ENCODE measurements at places on chromosomes 2 and 18.

DNA sequence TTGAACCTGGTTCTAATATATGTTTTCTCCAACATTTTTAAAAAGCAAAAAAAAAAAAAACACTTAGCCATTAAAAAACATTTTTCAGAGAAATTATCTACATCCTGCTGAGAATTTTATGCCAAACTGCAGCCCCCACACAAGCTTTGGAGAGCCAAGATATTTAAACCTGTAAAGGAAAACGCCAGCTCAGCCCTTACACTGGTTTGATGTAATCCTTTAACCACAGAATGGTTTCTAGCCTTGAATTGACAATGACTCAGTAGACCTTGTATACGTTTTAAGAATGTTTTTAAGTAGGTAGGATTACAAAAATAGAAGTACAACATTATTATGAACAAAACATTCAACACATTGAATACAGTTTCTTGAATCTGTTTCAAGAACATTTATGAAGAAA, 113.6 kb downstream of the BABAM2 start:
- DNase-seq = no peak

- DNase-seq = no peak
Measured at GRCh38 chr2:149719695-149720094, 132.1 kb upstream of the MMADHC start.

- DNase-seq = no peak
Measured at GRCh38 chr18:10459587-10459986, 5.2 kb downstream of the APCDD1 start.

DNA sequence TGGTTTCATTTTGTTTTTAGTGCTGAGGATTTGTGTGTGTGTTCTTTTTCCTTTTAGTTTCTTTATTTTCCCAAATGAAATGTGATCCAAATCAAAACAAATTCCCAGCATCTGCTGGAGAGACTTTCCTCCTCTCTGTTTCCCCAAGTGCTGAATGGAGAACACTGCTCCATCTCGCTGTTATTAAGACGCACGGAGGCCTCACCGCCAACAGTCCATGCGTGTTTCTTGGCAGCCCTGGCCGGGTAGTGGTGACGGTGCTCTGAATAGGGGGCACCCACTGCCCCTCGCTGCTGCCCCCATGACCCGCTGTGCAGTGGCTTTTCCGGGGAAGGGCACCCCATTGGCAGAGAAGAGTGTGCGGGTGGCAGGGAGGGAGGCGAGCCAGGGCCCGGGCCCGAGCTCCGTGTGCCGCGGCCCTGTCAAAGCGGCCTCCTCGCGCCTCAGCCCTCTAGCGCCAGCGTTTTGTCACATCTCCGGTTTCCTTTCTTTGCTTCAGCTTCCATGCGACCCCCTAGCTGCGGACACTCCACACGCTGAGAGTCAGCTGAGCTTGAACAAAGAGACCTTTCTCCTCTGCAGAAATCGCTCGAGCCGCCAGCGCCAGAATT, 473.7 kb upstream of the SALL3 start:
- DNase-seq = no peak

DNA sequence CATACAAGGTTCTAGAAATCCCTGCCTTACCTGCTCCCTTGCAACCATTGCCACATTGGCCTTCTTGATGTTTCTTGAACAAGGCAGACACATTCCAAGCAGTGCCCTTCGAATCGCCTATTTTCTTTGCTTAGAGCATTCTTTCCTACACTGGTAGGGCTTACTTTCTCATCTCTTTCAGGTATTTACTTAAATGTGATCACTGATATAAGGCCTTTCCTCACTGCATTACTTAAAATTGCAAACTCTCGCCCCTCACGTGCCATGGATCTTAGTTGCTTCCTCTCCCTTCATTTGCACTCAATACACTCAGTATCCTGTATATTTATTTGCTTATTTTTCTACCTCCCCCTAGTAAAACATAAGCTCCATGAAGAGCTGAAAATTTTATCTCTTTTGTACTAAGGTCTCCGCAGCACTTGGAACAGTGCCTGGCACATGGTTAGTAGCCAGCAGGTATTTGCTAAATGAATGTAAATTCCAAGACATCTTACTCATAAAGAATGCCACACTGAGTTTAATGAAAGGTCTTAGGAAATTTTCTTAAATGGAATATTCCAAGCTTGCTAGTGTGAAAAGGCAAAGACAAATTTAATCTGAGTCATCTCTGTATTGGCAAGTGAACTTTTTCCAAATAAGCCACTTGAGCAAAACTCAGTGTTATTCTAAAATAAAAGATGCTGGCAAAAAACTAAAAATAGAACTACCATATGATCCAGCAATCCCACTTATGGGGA, 42.4 kb upstream of the FIGN start:
- no peak for DNase-seq

GRCh38 chr2:42916324-42916723, 123.9 kb upstream of the HAAO start:
- no peak for DNase-seq

- no peak for DNase-seq
Measured at GRCh38 chr18:54329787-54330186, 27.9 kb downstream of the STARD6 start.

GRCh38 chr2:105517814-105518705, 119.2 kb upstream of the FHL2 start:
- peak; percentile 82 for DNase-seq

- DNase-seq = no peak
Measured at GRCh38 chr2:144570566-144570965, 50.6 kb upstream of the ZEB2 start.

DNA sequence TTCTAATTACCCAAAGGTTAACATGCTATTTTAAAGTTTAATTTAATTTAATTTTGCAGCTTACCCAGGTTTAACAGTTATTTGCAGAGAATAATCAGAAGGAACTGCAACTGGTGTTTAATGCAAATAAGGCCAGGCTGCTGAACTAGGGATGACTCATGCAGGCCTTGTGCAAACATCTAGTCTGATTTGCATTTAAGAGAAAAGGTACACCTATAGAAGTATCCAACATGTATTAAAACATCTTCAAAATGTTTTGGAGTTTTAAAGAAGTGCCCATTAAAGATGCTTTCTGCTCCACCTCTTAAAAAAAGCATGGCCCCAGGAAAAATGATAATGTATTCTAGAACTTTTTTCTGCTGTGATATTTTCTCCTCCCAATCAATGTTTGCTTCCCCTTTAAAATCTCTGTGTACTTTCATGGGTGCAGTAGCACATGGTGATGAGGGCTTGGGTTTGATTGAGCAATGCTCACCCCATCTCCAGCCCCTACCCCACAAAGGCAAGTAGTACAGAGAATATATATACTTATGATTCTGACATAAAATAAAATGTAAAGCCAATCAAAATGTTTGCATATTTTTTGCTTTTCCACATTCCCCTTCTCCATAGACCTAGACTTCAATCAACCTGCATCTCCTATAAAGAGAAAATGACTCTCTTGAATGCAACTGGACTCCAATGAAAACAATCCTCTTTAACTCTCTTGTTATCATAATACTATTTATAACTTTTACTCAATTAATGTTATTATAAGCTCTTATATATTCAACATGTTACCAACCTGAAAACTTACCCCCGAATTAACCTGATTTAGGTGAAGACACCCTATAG, 54.1 kb downstream of the ATP8B1 start:
- DNase-seq = no peak

DNA sequence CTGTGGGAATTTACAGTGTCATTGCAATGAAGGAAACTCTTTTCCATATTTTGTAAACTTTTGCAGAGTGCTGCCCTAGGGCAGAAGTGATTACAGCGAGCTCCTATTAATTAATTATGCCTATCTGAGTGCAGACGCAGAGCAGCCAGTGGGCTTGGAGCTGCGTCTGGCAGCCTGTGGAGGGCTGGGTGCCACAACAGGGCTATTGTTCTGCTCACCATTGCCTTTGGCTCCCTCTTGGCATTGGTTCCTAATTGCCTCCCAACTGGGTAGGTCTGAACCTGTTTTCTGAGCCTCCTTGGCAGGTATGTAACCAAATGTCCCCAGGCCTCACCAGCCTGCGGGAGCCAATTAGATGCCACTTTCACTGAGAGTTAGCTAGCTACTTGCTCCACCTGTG, 25.6 kb upstream of the ITGB6 start:
- DNase-seq = no peak

DNA sequence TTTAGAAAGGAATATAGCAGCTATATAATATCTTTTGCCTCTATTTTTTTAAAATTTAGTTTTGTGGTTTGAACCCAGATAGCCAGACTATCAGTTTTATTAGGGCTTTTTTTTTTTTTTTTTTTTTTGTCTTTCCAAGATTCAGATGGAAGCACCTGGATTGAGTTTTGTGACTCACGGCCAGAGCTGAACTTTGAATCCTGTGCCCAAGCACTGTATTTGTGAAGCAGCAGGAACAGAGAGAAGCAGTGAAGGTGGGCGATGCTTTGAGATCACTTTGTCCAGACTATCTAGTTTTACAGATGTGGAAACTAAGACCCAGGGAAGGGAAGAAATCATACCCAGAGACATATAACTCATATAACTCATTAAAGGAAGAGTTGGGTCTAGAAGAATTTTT, 33.9 kb downstream of the RPL37A start:
- no peak for DNase-seq

DNA sequence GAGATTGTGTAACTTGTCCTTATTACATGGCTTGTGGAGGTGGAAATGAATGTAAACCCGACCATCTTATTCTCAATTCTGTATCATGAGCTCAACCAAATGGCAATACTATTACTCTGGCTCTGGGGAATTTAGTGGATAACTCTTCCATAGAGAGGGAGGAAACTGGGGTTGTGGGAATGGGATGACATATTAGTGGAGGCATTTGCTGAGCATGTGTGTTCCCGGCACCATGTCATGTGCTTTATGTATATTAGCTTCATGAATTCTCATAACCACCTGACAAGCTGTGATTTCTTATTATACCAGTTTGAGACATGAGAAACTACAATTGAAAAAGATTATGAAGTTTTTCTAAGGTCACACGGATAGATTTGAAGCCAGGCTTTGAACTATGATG, 112.8 kb upstream of the TMEFF2 start:
- DNase-seq = no peak

DNA sequence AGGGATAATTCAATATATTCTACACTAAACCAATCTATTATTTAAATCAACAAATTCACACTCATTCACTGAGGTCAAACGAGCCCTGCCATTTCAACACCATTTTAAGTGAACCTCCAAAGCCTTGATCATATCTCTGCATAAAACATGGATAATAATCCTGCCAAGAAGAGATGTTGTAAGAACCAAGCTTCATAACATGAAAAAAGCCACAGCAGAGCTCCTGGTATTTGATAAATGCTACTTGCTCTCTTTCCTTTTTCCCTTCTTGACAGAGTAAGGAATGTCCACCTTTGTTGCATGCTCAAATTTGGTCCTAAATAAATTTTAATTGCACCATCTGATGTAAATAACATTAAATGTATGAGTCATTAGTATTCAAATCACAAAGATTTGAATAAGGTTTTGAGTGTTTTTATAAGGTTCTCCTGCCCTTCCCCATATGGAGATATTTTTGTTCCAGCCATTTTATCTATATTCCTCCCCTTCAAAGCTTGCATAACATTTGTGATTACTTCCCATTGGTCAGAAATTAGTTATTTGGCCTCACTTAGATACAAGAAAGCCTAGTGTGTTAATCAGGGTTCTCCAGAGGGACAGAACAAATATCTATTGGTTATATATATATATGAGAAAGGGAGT, 318.8 kb downstream of the RND3 start:
- no peak for DNase-seq

- DNase-seq = peak; percentile 85
Measured at GRCh38 chr18:79507546-79508480, 112.1 kb downstream of the NFATC1 start.

GRCh38 chr2:240701091-240701735, 9.5 kb downstream of the AQP12A start:
- DNase-seq = no peak

DNA sequence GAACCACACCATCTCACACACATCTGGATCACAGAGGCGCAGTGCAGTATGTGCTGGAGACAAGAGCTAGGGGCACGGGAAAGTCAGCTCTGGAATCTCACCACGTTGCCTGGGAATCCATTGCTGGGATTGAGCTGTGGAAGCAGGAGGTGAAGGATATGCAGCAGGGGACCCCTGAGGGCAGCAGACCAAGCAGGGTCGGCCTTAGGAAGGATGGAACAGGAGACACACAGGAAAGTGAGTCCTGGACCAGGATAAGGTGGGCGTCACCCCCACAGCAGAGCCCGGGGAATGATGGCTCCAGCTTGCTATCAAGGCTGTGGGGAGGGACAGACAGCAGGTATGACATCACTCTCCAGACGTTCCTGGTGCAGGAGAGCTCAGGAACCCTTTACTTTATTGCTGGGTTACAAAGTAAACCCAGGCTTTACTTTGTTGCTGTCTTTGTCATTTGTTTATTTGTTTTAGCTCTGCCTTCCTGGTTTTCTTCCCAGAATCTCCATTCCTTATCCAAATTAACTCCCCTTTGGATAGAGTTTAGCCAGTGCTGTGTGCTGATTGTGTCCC, 329.8 kb upstream of the MYT1L start:
- no peak for DNase-seq

GRCh38 chr2:37318401-37318800, 6.2 kb downstream of the PRKD3 start:
- no peak for DNase-seq

GRCh38 chr2:126839796-126840195, 58.9 kb upstream of the TEX51 start:
- DNase-seq = no peak

GRCh38 chr2:230225486-230225885, at the start of gene SP140:
Gene SP140, plus strand, starts transcription at chr2:230225736. Its CDS starts 109 bp downstream, at chr2:230225845.
- peak; percentile 18 for DNase-seq

DNA sequence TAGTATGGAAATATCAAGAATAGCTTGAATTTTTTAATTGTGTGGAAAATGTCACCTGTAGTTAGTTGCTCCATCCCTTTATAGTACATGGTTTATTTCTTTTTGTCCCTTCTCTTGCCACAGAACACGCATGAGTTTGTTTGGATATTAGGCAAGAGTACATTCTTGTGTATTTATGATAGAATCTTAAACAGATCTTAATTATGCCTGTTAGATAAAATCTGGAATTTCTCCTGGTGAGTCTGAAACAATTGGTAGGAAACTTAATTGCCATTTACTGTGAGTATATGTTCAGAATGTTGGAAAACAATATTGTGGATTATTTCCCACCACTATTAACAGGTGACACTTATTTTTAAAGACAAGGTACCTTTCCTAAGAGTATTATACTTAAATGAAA, 30.2 kb upstream of the CABYR start:
- no peak for DNase-seq

- DNase-seq = no peak
Measured at GRCh38 chr2:179749210-179749609, 112.2 kb downstream of the ZNF385B start.

DNA sequence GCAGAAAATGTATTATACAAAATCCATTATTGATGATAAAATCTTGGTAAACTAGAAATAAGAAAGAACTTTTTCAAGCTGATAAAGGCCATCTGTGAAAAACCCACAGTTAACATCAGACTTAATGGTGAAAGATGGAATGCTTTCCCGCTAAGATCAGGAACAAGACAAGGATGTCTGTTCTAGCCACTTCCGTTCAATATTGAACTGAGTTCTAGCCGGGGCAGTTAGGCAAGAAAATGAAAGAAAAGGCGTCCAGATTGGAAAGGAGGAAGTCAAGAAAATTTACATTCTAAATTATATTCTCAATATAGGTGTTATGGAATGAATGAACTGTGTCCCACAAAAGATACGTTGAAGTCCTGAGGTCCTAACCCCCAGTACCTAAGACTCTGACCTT, 39.1 kb upstream of the DTNB start:
- DNase-seq = no peak

GRCh38 chr2:142058149-142058548, 72.7 kb downstream of the LRP1B start:
- DNase-seq = no peak

Measured in heart right ventricle (tissue), 16 donors.